Anterior cingulate cortex (tissue), 58 donors: ENCODE measurements at places on chromosomes 6 and 20.
A peak's percentile ranks its signal among the peaks of the same experiment; 100 is the strongest.

- DNase-seq = no peak
These were observed 573.5 kb downstream of the BCKDHB start for GRCh38 chr6:80679992-80680391.

DNA sequence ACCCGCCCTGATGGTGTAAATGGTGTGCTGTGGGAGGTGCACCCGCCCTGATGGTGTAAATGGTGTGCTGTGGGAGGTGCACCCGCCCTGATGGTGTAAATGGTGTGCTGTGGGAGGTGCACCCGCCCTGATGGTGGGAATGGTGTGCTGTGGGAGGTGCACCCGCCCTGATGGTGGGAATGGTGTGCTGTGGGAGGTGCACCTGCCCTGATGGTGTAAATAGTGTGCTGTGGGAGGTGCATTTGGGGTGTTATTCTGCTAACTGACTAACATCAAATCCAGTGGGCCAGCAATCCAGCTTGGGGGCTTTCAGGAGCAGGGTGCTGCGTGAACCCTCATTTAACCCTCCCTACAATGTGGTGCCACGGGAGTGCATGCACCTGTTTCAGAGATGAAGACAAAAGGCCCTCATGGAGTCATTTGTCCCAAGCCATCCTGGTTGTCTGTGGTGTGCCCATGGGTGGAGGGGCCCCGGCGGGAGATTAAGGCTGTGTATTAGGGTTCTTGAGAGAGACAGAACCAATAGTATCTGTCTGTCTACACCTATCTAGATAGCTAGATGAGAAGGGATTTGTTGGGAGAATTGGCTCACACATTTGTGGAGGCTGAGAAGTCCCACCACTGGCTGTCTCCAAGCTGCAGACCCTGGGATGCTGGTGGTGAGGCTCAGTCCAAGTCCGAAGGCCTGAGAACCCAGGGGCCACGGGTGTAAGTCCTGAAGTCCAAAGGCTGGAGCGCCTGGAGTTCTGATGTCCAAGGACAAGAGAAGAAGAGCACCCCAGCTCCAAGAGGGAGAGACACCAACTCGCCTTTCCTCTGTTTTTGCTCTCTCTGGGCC, 39.2 kb downstream of the TMEM242 start:
- DNase-seq = no peak

DNA sequence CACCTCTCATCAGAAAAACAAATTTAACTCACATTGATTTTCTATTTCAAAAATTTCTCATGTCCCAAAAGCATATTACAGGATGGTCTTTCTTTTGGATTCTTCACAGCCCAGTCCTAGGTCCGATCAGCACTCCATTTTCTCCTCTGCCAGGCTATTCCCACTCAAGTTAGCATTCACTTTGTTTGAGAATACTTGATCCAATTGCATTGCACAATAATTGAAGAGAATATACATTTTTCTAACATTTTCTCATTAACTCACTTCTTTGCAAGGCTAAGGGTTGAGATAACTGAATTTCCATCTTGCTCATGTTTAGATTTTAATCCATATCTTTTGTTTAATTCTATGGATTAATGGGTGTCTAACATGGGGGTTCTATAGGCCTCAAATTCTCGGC, 716.1 kb downstream of the QKI start:
- DNase-seq = no peak

GRCh38 chr20:3074812-3075211, 3.4 kb downstream of the OXT start:
- DNase-seq = no peak

DNA sequence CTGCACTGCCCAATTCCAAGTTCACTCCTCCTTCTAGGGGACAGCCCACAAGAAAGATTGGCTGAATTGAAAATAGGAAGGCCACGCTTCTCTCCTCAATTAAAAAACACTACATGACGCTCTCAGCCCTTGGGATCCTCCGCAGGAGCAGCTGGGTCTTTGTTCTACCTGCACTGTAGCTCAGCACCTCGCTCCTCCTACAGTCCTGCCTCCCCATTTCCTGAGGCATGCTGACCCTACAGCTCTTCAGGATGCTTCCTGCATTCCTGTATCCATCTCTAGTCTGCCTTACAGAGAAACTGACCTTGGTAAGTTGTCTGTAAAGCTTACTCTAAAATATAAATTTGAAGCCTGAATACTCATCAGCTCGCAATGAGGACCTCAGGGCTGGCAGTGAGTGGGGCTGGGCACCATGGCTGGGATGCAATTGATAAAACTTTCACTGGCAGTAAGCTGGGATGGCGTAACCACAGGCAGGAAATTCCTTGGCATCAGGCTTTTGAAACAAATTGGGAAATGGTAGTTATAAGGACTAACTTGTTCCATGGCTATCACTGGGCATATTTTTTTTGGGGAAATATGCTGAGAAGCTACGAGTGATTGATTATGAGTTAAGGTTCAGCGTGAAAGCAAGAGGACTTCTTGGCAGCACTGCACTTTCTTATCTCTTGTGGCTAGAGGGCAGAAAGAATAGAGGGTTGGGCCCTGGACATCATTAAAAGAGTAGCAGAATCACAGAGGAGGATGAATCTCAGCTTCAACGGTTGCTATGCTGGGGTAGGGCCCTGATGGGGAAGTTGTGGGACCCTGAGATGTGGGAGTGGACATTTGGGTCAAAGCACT, 11.7 kb upstream of the SIRPB1 start:
- DNase-seq = no peak

DNA sequence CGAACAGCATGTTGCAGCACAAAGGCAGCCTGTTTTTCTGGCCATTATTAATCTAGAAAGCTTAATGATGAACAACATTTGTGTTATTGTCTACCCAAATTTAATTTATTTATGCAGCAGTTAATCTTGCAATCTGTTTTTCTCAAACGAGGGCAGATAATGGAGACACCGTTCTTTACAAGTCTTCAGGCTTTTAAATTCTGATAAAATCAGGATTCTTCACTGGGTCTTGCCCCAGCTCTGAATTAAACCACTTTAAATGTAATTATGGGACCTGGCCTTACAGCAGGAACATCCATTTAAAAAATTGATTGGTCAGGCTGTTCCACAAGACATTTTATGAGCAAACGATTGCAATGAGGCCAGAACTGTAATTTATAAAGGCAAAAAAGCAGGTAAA, 26.5 kb upstream of the INSM1 start:
- no peak for DNase-seq

DNA sequence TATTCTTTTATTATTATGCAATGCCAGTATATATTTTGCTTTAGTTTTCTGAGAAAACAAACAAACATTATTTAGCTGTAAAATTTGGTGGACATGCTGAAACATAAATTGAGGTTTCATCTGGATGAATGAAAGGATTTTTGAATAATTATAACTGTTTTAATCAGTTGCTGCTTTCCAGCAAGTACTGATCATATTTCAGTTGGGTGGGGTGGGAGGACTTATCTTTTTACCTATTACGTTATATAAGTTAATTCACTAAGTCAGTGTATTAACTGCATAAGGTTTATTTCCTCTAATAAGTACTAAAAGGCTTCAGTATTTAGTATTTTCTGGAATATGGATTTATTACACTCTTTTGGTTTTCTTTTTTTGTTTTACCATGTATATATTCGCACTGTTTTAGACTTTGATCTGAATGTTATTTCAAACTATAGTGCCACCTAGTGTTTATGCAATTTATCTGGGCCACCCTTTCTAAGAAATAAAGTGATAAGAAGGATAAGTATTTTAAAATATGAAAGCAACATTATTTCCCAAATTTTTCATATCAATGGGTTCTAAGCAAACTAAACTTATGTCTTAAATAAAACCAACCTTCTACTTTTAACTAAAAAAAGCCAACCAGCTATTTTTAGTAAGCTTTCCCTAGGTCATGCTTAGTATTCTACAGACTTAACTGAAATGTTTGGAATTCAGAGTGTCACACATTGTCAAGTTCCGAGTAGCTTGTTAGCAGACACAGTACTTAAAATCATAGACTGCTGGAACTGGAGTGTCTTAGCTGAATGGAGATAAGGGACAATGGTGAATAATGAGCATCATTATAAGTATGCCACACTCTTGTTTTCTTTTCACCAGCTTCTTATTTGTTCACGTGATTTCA, 105.4 kb upstream of the MCHR2 start:
- no peak for DNase-seq

GRCh38 chr6:153092082-153093013, 38.7 kb downstream of the RGS17 start:
- no peak for DNase-seq

DNA sequence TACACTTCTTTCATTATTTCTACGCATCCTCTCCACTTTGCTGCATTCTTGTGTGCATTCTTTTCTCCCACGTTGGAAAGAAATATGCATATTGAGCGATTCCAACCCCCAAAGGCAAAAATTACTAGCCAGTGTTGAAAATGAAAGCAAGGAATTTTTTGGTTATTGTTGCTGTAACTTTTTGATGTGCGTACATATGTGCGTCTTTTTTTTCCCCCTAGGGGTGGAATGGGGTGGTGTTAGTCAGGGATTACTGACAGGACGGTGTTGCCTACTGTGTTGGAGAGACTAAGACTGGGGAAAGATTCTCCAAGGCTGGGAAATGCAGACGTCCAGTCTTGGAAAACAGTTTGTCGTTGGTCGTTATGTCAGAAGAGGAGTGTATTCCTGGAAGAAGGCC, 44.2 kb upstream of the ESR1 start:
- no peak for DNase-seq

- DNase-seq = no peak
These were observed 134.4 kb upstream of the COL21A1 start for GRCh38 chr6:56381801-56382251.

DNA sequence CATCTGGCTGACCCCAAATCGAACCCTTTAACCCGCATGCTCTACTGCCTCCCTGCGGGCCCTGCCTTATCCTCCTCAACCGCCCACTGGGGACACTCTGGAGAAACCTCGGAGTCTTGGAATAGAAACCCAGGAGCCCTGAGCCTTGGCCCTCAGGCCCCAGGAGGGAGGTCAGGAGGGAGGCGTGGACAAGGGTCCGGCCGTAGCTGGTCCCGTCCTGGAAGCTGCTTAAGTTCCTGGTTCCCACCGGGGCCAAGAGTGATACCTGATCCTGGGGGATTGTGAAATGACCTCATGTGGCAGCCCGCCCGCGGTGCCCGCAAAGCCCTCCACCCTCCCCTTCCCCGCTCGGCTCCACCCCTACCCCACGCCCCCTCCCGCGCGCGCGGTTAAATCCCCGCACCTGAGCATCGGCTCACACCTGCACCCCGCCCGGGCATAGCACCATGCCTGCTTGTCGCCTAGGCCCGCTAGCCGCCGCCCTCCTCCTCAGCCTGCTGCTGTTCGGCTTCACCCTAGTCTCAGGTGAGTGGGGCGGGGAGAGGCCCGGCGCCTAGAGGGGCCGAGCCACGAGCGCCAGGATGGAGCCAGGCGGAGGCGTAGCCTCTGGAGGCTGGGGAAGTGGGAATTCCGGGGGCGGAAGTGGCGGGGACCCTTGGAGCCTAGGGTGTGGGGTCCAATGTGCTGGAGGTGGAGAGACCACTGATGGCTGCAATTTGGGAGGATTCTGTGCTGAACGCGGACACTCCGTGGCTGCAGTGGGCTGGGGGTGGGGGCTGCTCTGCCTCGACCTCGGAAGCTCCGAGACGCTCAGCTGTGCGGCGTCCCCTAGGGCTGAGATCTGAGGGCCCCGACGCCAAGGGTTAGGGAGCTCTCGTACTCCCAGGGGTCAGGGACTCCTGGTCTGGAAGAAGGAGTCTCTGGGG, at the start of gene WFDC2:
Gene WFDC2 (plus strand): TSS at position 418 of the 926 bp plus-strand sequence. CDS start 29 bp downstream, at position 447.
- no peak for DNase-seq

DNA sequence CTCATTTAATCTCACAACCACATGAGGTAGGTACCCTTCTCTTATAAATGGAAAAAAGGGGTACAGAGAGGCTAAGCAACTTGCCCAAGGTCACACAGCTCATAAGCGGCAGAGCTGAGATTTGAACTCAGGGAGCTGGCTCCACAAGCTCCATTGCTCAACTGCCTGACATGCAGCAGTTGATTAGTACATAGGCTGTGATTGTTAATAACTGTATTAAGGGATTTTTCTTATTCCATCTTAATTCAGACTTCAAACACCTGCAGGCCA, 6.6 kb downstream of the CCN5 start:
- DNase-seq = no peak

DNA sequence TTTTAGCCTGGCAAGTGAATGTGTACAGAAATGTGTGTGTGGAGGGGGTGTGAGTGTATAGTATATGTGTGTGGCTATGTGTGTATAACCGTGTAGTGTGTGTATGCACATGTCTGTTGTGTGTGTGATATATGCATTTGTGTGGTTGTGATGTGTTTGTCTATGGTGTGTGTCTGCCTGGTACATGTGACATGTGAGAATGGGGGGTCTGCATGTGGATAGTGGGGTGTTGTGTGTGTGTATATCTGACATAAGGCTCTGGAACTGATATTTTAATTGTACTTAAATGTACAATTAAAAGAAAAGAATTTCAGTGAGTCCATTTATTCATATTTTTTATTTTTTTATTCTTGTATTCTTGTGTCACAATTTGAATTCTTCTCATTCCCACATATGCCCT, 57.2 kb upstream of the CNR1 start:
- DNase-seq = no peak

GRCh38 chr20:53581444-53582250, 12.0 kb downstream of the ZNF217 start:
- no peak for DNase-seq

DNA sequence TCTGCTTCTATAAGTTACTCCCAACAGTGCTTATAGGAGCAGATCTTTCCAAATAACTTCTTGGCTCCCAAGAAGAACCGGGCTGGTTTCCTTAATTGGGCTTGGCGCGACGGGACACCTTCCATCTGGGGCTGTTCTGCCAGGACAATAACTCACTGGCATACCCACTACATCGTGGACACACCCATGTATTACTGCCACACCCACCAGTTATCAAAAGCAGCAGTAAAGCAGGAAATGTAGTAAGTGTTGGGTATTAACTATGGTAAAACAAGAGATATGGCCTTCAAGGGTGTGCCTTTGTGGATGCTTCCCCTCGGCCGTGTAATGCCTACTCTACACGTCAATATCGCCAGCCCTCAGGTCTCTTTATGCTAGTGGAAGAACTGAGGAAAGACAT, 24.7 kb downstream of the CNKSR3 start:
- no peak for DNase-seq

- DNase-seq = peak; percentile 58
These were observed 1.8 kb downstream of the FOXO3 start for GRCh38 chr6:108562503-108562993.

DNA sequence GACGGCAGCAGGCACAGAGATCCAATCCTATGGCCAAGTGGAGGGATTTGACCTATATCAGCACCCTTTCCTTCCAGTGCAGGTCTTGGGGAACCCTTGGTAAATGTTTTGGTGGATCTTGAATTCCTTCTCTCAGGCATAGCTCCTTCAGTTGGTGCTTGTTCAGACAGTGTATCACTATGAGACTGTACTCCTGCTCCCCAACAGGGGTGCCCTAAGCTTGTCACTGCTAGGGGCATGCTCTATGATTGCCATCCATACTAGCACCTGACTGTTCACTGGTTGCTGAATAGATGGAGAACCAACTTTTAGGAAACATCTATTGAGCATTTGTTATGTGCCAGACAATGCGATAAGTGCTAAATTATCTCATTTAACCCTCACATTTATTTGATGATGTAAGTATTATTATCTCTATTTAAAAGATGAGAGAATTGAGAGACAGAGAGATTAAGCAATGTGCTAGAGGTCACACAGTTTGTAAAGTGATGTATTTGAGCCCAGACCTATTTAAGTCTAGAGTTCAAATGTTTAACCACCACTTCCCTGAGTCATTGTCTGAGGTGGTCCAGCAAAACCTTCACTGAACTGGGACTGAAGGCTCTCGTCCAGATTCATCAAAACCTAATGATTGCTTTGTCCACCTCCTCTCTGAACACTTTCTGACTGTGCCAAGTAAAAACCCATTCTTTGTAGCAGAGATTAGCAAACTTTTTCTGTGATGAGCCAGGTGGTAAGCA, 34.3 kb downstream of the ADGRF1 start:
- DNase-seq = no peak
